ENCODE measurements at places on chromosomes 11 and 22. TPM values are rescaled to one million over a fixed set of nuclear protein-coding genes. Genes with fewer than 3 reads are reported as not detected.

GRCh38 chr11:75534259-75535069, 8.7 kb upstream of the GDPD5 start:
- no peak for DNase-seq
- H3K36me3 ChIP-seq = no peaks in the 10 kb centered on the region
- H3K4me1 ChIP-seq = peaks cover 29% of the 10 kb centered on the region

GRCh38 chr11:11960687-11961086, 47.7 kb downstream of the DKK3 start:
- DNase-seq = no peak
- no peak overlapping the region for H3K4me3 ChIP-seq
- no peaks in the 10 kb centered on the region for H3K27me3 ChIP-seq
- no peaks in the 10 kb centered on the region for H3K36me3 ChIP-seq

DNA sequence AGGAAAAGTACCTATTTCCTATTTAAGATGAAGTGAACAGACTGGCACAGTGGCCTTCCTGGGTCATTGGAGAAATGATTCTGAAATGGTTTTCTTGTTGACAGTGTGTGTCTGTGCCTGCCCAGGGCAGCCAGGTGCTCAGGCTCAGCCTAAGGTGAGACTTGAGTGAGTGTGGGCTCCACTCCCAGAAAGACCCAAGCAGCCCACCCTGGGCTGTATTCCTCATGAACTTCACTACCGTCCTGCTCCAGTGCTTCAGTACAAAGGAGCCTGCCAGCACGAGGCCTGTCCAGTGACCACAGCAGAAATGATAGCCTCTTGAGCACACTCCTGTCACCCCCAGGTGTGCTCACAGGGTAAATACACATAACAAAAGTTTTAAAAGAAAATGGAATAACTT, 49.5 kb downstream of the GAB4 start:
- no peaks in the 10 kb centered on the region for H3K27me3 ChIP-seq
- DNase-seq = no peak
- H3K27ac ChIP-seq = no peak overlapping the region
- no peaks in the 10 kb centered on the region for H3K4me1 ChIP-seq
- H3K36me3 ChIP-seq = no peaks in the 10 kb centered on the region

DNA sequence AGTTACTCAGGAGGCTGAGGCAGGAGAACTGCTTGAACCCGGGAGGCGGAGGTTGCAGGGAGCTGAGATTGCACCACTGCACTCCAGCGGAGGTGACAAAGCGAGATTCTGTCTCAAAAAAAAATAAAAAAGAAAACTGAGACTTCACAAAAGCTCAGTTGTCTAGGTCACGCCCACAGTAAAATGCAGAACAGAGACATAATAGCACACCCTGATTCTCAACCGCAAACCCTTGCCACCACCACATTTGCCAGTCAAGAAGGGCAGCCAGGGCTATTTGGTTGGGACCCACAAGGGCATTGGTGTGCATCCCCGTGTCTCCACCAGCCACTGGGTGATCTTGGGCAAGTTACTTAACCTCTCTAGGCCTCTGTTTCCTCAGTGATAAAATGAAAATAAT, 25.4 kb downstream of the CREB3L1 start:
- H3K27me3 ChIP-seq = no peaks in the 10 kb centered on the region
- no peak overlapping the region for H3K4me3 ChIP-seq
- H3K36me3 ChIP-seq = no peaks in the 10 kb centered on the region
- no peak overlapping the region for H3K27ac ChIP-seq
- H3K4me1 ChIP-seq = peaks cover 23% of the 10 kb centered on the region

- H3K27me3 ChIP-seq = no peaks in the 10 kb centered on the region
- H3K4me1 ChIP-seq = peaks cover 6% of the 10 kb centered on the region
- H3K4me3 ChIP-seq = no peak overlapping the region
- no peak overlapping the region for H3K27ac ChIP-seq
- DNase-seq = no peak
Measured at GRCh38 chr11:61696602-61697001, 16.4 kb downstream of the DAGLA start.

- no peaks in the 10 kb centered on the region for H3K4me1 ChIP-seq
- H3K4me3 ChIP-seq = no peak overlapping the region
- H3K27me3 ChIP-seq = no peaks in the 10 kb centered on the region
- no peaks in the 10 kb centered on the region for H3K36me3 ChIP-seq
- no peak for DNase-seq
Measured at GRCh38 chr11:11076276-11076675, 218.4 kb upstream of the ZBED5 start.

DNA sequence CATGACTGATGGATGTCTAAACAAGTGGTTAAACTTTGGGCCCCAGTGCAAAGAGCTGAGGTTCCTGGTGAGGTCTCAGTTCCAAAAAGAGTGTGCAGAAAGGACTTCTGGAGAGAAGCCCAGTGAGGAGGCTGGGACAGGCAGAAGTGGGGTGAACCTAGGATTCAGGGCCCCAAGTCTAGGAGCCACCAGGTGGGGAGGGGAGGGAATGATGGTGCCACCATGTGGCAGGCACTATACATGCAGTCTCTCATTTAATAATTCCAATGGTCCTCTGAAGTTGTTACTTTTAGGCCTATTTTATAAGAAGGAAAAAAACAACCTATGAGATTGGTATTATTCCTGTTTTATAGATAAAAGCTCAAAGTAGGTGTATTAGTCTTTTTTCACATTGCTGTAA, 102.0 kb downstream of the INSC start:
- no peaks in the 10 kb centered on the region for H3K4me1 ChIP-seq
- no peaks in the 10 kb centered on the region for H3K27me3 ChIP-seq
- no peak overlapping the region for H3K4me3 ChIP-seq
- no peak overlapping the region for H3K27ac ChIP-seq

- no peaks in the 10 kb centered on the region for H3K36me3 ChIP-seq
- H3K27me3 ChIP-seq = no peaks in the 10 kb centered on the region
- H3K4me3 ChIP-seq = no peak overlapping the region
- H3K4me1 ChIP-seq = no peaks in the 10 kb centered on the region
- no peak overlapping the region for H3K27ac ChIP-seq
- DNase-seq = no peak
Measured at GRCh38 chr11:32987851-32988250, 27.8 kb upstream of the DEPDC7 start.

- H3K36me3 ChIP-seq = no peaks in the 10 kb centered on the region
- no peak overlapping the region for H3K4me3 ChIP-seq
Measured at GRCh38 chr22:19779685-19780268, 19.2 kb downstream of the TBX1 start.

- no peak overlapping the region for H3K27ac ChIP-seq
- no peaks in the 10 kb centered on the region for H3K4me1 ChIP-seq
- no peaks in the 10 kb centered on the region for H3K27me3 ChIP-seq
- DNase-seq = no peak
Measured at GRCh38 chr11:2287091-2287490, 14.6 kb downstream of the C11orf21 start.

GRCh38 chr22:43441216-43441615, 29.4 kb downstream of the MPPED1 start:
- no peaks in the 10 kb centered on the region for H3K4me1 ChIP-seq
- no peak overlapping the region for H3K4me3 ChIP-seq
- DNase-seq = no peak

- H3K27ac ChIP-seq = no peak overlapping the region
- no peaks in the 10 kb centered on the region for H3K36me3 ChIP-seq
- no peaks in the 10 kb centered on the region for H3K4me1 ChIP-seq
Measured at GRCh38 chr11:81331611-81332235, 1401.9 kb downstream of the FAM181B start.

- no peaks in the 10 kb centered on the region for H3K36me3 ChIP-seq
- H3K27ac ChIP-seq = no peak overlapping the region
- no peak overlapping the region for H3K4me3 ChIP-seq
- DNase-seq = no peak
Measured at GRCh38 chr11:20762116-20762844, 92.9 kb downstream of the NELL1 start.

DNA sequence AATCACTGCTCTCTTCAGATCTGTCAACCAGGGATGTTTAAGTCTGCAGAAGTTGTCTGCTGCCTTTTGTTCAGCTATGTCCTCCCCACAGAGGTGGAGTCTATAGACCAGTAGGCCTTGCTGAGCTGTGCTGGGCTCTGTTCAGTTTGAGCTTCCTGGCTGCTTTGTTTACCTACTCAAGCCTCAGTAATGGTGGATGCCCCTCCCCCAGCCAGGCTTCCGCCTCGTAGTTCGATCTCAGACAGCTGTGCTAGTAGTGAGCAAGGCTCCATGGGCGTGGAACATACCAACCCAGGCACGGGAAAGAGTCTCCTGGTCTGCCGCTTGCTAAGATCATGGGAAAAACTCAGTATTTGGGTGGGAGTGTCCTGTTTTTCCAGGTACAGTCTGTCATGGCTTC, 27.6 kb upstream of the CASP12 start:
- no peaks in the 10 kb centered on the region for H3K36me3 ChIP-seq
- no peak overlapping the region for H3K4me3 ChIP-seq
- no peak for DNase-seq
- H3K27ac ChIP-seq = no peak overlapping the region

GRCh38 chr11:71532036-71532610, 5.1 kb downstream of the KRTAP5-7 start:
- H3K27me3 ChIP-seq = no peaks in the 10 kb centered on the region
- no peak overlapping the region for H3K27ac ChIP-seq
- H3K4me1 ChIP-seq = peaks cover 11% of the 10 kb centered on the region

DNA sequence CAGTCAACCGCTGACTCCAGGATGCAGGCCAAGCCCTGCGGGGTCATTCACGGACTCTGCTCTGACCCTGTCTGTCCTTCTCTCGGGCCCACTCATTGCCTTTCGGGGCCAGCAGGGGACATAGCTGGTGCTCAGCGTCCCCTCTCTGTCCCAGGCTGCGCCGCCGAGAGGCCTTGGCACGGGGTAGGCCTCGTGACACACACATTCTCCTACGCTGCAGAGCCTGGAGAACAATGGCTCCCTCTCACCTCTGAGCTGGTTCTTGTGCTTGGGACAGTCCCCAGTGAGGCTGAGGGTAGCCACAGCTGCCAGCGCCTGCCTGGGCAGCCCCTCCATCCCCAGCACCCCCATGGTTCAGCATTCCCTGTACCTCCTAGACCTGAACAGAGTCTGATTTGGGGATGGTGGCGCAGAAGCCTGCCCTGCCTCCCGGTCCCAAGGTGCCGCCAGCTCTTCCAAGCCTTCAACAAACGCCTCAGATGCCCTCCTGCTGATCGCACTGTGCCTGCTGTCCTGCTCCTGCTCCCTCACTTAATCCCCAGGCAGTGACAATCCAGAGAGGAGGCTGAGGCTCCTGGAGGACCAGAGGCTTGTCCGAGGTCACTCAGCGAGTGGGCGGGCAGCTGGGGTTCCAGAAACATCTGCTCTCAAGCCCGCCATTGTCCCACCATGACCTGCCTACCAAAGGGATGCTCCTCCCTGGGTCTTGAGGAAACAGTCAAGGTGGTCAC, 30.4 kb downstream of the DUSP8 start:
- H3K4me3 ChIP-seq = no peak overlapping the region
- no peak for DNase-seq
- H3K27me3 ChIP-seq = peaks cover 1% of the 10 kb centered on the region
- H3K27ac ChIP-seq = no peak overlapping the region
- no peaks in the 10 kb centered on the region for H3K4me1 ChIP-seq
- no peaks in the 10 kb centered on the region for H3K36me3 ChIP-seq

DNA sequence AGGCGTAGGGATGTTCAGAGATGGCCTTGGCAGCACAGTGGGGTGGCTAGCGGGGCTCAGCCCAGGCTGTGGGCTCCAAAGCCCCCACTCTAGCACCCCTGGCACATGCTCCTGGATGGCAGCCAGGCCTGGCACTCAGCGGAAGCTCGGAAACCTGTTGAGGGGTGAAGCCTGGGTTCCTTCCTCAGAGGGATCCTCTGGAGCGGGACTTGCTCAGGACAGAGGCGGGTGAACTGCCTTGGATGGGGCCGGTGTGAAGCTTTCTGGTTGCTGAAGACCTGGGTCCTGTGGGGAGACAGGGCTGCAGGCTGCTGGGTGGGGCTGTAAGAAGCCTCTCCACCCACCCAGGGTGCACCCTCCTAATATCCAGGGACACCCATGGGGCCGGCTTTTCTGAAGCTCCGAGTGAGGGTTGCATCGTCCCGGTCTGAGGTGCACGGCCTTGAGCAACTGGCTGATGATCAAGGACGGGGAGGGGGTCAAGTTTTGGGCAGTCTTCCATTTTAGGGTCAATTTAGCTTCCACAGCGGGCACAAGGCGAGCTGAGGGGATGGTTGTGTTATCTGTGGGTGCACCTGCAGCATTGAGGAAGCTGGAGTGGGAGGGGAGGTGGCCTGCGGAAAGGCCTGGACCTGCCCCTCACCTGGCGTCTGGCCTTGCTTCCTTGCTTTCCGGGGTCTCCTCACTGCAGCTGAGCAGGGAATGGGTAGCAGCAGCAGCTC, 5.2 kb downstream of the MRGPRE start:
- no peaks in the 10 kb centered on the region for H3K4me1 ChIP-seq
- H3K27ac ChIP-seq = no peak overlapping the region
- H3K27me3 ChIP-seq = no peaks in the 10 kb centered on the region
- no peak for DNase-seq

- no peaks in the 10 kb centered on the region for H3K36me3 ChIP-seq
- H3K27ac ChIP-seq = no peak overlapping the region
- no peak overlapping the region for H3K4me3 ChIP-seq
- H3K4me1 ChIP-seq = no peaks in the 10 kb centered on the region
Measured at GRCh38 chr11:78298291-78298771, 109.6 kb downstream of the USP35 start.

DNA sequence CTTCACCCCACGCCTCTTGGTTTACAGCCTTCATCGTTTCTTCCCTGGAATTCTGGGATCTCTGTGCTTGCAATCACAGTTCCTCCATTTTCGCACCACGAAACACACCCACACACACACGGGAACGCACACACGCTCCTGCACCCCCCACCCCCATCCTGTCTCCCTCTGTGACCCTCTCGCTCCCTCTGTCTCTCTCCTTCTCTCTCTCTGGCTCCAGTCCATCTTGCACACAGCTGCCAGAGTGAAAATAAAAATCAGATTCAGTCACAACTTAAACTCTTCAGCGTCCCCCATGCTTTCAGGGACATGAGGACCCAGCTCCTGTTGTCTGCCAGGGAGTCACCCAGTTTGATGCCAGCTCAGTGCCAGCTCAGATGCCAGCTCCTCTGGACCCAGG, 3.0 kb downstream of the GAL start:
- no peak overlapping the region for H3K27ac ChIP-seq
- no peaks in the 10 kb centered on the region for H3K36me3 ChIP-seq
- H3K4me3 ChIP-seq = no peak overlapping the region

- DNase-seq = no peak
- no peak overlapping the region for H3K4me3 ChIP-seq
- peaks cover 4% of the 10 kb centered on the region for H3K4me1 ChIP-seq
- H3K27me3 ChIP-seq = no peaks in the 10 kb centered on the region
Measured at GRCh38 chr11:19355601-19356000, 114.9 kb upstream of the E2F8 start.

- H3K4me1 ChIP-seq = peaks cover 4% of the 10 kb centered on the region
- no peaks in the 10 kb centered on the region for H3K27me3 ChIP-seq
- no peak for DNase-seq
- H3K4me3 ChIP-seq = no peak overlapping the region
- no peaks in the 10 kb centered on the region for H3K36me3 ChIP-seq
Measured at GRCh38 chr11:60563553-60564235, 48.5 kb downstream of the MS4A13 start.

- H3K27ac ChIP-seq = no peak overlapping the region
- peaks cover 2% of the 10 kb centered on the region for H3K27me3 ChIP-seq
- DNase-seq = no peak
- no peak overlapping the region for H3K4me3 ChIP-seq
- no peaks in the 10 kb centered on the region for H3K4me1 ChIP-seq
Measured at GRCh38 chr11:74739546-74740270, 8.5 kb upstream of the CHRDL2 start.

KCNJ5 gene
- total RNA-seq = not detected

SCGB1A1 gene
- not detected for total RNA-seq

CHRNA10 gene
- total RNA-seq = 0.93 TPM

MS4A4A gene
- 0.88 TPM for total RNA-seq

OR2D2 gene
- not detected for total RNA-seq

CHRM1 gene
- not detected for total RNA-seq

DNAJB13 gene
- not detected for total RNA-seq

OR8G5 gene
- total RNA-seq = not detected

SMC1B gene
- not detected for total RNA-seq

RCOR2 gene
- total RNA-seq = 0.16 TPM

TBRG1 gene
- total RNA-seq = 24.7 TPM

P2RX3 gene
- not detected for total RNA-seq

All from GM12878 (cell line).